ENCODE measurements at places on chromosomes 2 and 18.

DNA sequence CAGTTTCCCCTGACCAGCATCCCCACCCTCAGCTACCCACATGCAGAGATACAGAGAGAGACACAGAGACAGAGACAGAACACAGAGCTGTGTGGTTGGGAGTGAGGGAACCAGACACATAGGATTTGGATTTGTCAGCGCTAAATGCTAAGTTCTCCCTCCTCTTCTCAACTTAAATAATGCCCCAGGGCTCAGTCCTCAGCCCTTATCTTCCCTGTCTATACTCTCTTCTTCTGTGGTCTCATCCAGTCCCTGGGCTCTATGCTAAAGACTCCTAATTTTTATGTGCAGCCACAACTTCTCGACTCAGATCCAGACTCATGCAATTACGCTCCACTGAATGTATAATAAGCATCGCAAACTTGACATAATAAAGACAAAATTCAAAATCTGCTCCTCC is 47.1 kb downstream of the COLEC12 start:
- no peak for DNase-seq

DNA sequence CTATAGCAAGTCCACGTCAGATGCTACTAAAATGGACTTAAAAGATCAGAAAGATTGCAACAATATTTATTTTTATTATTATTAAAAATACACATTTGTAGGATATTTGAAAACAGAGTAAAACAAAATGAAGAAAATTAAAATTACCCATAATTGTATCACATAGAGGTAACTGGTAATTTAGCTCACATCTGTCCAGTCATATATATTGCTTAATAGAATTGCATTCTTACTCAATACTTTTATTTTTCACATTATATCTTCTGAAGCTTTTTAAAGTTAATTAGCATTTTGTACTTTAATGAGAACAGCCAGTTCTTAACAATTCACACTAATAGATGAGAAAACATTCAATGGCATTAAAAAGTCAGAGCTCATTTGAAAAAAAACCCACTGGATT is 11.5 kb upstream of the RNF144A start:
- DNase-seq = no peak

DNA sequence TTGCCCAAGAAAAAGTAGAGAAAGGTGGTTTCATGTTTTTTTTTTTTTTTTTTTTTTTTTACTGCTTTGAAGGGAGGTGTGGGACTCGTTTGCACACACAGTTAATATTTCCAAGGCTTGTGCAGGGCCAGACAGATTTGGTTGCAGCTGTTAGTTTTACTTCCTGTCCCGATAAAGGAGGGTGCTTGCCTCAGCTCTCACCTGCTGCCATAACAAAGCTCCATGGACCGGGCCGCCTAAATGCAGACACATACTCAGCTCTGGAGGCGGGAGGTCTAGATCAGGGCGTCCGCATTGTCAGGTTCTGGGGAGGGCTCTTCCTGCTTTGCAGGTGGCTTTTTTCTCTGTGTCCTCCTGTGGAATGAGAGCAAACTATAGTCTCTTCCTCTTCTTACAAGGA is 69.9 kb downstream of the ODC1 start:
- DNase-seq = no peak

DNA sequence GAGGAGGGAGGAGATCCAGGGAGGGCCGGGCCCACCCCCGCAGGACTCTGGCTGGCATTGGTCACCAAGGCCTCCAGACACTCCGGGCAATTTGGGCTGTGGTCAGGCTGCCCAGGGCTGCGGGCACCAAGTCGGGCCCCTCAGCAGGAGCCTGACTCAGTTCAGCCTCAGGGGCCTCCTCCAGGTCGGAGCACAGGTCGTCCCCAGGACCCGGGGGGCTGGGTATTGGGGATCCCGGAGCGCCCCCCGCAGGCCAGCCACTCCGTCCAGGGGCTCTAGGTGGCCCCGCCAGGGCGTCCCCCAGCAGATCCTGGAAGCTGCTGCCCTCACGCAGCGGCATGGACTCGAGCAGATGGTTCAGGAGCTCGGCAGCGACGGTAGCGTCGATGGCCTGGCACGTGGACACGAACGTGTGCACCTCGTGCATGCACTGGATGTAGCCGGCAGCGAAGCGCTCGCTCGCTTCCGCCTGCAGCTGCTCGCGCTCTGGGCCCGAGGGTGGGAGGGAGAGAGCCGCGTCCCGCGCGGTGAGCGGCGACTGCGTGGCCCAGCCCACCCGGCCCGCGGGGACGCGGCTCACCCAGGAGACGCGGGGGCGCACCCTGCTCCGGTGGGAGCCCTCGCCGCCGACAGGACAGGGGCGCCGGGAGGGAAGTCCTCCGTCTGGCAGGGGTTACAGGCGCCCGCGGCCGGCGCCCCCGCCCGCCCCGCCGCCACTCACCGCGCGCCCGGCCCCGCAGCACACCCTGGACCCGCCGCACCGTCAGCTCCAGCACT is 884 bp downstream of the HES6 start:
- no peak for DNase-seq

DNA sequence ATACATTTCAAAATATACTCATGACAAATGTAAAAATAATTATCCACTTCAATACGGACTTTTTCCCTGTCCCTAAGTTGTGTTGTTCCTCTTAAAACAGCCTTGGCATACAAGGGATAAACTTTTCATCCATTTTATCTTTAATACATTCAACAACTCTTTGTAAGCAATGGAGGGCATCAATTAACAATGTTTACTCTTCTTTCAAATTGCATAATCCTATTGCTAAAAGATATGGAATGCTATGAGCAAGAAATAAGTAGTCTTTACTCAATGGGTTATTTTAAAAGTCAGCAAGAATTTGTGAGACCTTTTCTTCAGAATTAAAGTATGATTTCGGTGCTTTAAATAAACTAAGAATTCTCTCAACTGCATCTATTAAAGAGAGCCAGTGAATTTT is 41.9 kb downstream of the SCN9A start:
- DNase-seq = peak; percentile 5

DNA sequence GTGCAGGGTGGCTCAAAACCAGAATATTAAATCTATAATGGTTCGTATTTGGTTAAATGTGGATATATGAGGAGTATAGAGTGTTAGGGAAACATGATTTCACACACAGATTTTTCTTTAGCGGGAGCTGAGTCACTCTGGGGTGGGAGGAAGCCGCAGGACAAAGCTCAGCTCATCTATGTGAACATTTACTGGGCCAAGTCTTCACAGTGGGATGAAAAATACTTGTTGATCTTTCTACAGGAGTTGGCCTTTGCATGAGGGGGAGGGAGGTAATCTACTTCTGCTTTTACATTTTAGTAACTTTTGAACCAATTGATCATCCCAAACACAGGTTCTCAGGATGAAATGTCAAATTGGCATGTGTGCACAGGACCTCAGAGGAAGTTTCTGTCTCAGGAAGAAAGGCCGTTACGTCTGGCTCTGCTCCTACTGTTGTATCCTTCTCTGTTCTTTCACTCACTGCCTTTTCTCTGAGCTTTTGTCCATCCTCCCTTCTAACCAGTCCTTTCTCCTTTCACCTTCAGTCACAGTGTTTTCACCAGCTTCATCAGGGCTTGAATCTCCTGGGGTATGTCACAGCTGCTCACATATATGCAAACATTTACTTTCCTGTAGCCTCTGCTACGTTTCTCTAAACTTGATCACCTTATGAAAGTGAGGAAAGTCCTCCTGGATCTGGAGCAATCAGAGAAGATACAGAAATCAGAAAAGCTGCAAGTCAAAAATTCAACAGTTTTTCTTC is 943.3 kb upstream of the FANCL start:
- DNase-seq = peak; percentile 21

All from fibroblast of skin of right quadriceps (primary cell).